ENCODE measurements at places on chromosomes 16 and 17. TPM values are rescaled to one million over a fixed set of nuclear protein-coding genes. Genes with fewer than 3 reads are reported as not detected.

The RCVRN gene
- polyA plus RNA-seq: not detected

The MYADML2 gene
- polyA plus RNA-seq: not detected

The KCNJ18 gene
- polyA plus RNA-seq: not detected

The RNF222 gene
- polyA plus RNA-seq: not detected

The FN3K gene
- 2.0 TPM for polyA plus RNA-seq

The SERPINF2 gene
- polyA plus RNA-seq: 0.14 TPM

The SLC47A1 gene
- polyA plus RNA-seq: 8.0 TPM

The ITGAL gene
- not detected for polyA plus RNA-seq

The ZNF385C gene
- polyA plus RNA-seq: 0.07 TPM

The DRC3 gene
- polyA plus RNA-seq: 2.9 TPM

The OR4D1 gene
- not detected for polyA plus RNA-seq

The PRSS36 gene
- polyA plus RNA-seq: 0.57 TPM

The MAPK7 gene
- 16.8 TPM for polyA plus RNA-seq

The TEKT3 gene
- 0.75 TPM for polyA plus RNA-seq

The SLFN13 gene
- polyA plus RNA-seq: 2.3 TPM

The CTRB2 gene
- not detected for polyA plus RNA-seq

The NPW gene
- 1.8 TPM for polyA plus RNA-seq

The TEX14 gene
- 0.02 TPM for polyA plus RNA-seq

The TMIGD1 gene
- not detected for polyA plus RNA-seq

The BCAR1 gene
- polyA plus RNA-seq: 171 TPM

The MPDU1 gene
- 368 TPM for polyA plus RNA-seq

The TP53TG3B gene
- polyA plus RNA-seq: not detected

The SNF8 gene
- polyA plus RNA-seq: 194 TPM

The NLRC3 gene
- 0.84 TPM for polyA plus RNA-seq

The ANKFN1 gene
- polyA plus RNA-seq: 0.15 TPM

The COPRS gene
- polyA plus RNA-seq: 41.3 TPM

The CRHR1 gene
- not detected for polyA plus RNA-seq

The TRPV3 gene
- not detected for polyA plus RNA-seq

The PRAC2 gene
- polyA plus RNA-seq: not detected

Measured in endothelial cell of umbilical vein (primary cell).